ENCODE measurements at places on chromosomes 7 and 10.

- DNase-seq: no peak
Measured at GRCh38 chr10:867807-868206, 63.7 kb downstream of the LARP4B start.

GRCh38 chr7:124761164-124761715 is 4.4 kb downstream of the GPR37 start:
- no peak for DNase-seq

DNA sequence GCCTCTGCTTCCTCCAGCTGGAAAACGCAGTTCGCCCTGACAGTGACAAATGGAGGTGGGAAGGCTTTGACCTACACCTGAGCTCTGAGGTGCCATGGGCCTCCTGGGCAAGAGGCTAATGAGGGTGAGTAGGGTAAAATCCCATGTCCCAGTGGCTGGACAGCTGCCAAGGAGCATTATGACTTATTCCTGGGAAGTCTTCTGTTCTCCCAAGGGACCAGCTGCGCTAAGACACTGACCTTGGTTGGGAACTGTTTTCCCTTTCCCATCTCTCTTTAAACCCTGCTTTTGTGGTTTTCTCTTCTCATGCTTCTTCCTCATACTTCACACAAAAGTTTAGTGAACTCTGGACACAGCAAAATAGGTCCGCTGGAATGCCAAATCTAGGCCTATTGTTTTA is 72.6 kb downstream of the COPG2 start:
- DNase-seq: no peak

DNA sequence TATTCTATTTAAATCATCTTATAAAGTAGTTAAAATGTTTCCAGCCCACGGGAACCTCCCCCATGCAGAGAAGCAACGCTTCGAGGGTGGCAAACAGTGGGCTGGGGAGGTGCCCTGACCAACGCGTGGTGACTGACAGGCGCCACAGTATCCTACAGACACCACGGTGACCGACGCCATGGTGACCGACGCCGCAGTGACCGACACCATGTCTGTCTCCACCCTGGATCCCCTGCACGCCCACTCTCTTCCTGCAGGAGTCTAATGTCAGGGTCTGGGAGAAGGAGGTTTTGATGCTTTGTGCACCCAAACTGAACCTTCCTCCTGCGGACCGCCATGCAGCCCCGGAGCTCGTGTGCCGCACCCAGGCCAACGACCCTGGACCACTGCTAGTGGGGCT is 464.4 kb downstream of the PTPRN2 start:
- DNase-seq: no peak

GRCh38 chr7:99090771-99091542 is 53.0 kb downstream of the SMURF1 start:
- DNase-seq: no peak

- no peak for DNase-seq
Measured at GRCh38 chr10:26335574-26336093, 102.5 kb upstream of the APBB1IP start.

DNA sequence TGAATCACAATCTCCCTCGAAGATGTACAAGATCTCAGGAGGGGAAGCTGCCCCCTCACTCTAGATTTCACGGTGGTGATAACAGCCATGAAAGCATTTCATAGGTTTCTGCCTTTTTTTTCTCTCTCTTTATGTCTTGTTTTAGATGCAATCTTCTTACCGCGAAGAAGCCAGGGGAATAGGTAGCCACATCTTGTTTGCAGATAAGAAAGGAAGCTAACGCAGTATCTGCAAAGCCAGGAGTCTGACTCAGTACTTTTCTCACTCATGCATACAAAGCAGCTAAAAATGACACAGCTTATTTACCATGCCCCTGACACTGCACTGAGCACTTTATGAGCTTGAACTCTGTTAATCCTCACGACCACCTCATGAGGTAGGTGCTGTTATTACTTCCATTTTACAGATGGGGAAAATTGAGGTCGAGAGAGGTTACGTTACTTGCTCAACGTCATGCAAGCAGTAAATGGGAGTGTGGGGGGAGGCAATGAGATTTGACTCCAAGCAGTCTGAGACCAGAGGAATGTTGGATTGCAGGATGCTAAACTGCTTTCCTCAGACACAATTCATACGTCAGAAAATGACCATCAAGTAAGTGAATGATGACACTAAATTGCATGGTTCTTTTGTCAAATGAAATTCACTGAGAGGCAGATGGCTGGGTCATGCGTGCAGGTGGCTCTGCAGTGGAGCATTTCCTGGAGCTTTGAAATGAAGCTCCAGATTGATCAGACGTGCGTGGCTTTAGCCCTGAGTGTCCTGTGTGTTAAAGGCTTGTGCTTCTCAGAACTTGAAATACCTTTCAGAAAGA is 3.3 kb downstream of the MAP3K8 start:
- DNase-seq: no peak

DNA sequence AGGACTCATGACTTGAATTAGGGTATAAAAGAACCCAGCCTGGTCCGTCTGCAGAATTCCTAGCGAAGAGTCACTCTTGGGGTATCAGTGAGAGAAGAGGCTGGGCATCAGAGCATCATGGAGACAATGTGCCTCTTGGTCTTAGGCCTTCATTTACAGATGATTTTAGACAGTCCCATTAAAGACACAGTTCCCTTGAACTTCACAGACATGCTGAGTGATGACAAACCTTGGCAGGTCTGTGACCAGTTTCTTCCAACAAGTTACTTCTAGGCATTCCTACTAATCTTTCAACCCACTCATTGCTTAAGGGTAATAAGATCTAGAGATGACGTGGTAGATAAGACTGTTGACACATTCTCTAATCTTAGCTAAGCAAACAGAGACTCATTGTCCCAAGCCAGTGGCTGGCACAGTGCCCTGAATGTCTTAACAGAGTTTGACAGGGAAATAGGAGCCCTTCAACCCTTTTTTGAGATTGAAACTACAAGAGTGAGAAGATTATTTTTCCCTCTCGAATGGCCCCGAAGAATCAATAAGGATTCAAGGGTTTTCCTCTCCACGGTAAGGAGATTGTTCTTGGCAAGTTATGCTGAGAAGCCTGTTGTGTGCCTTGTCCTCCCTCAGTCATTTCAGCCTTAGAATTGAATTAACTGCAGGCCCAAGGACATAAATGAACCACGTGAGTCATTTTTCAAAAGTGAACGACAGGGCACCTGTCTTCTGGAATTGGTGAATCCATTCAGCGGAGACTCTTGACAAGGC is 281.1 kb downstream of the CCDC3 start:
- DNase-seq: no peak

GRCh38 chr7:23333671-23334246 is 34.6 kb downstream of the MALSU1 start:
- no peak for DNase-seq

- DNase-seq: no peak
Measured at GRCh38 chr10:17088118-17088806, 41.3 kb downstream of the CUBN start.

DNA sequence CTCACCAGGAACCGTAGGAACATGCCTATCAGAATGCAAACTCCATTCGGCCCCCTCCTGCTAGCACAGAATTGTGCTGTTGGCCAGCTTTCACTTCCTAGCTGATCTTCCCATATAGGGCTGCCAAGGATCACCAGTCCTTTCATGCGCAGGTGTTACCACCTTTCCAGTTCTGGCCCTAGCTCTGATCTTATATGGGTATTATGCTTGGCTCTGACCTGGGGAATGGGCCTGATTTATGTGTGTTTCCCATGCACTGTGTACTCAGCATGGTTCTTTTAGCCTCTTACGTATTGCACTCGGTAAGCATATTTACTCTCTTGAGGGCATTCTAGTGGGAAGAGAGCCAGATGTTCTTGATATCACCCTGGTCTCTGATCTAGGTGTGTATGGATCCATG is 11.1 kb downstream of the SLC35G1 start:
- DNase-seq: no peak

DNA sequence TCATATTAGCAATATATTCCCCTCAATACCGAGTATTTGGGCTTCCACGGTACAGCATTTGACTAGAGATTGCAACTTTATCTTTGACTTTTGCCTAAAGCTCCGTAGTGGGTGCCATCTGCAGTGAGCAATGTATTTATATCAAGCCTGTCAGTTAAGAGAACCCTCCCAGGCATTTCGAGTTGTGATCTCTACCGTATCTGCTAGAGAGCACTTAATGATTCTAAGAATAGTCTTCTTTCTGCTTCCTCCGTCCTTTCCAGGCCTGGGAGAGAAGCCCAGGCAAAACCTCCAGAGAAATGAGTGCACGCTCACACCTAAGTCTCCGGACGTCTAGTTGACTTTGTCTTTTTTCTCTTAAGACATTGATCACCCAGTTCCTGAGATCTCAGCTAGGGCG is 210.6 kb downstream of the KLF6 start:
- DNase-seq: no peak

DNA sequence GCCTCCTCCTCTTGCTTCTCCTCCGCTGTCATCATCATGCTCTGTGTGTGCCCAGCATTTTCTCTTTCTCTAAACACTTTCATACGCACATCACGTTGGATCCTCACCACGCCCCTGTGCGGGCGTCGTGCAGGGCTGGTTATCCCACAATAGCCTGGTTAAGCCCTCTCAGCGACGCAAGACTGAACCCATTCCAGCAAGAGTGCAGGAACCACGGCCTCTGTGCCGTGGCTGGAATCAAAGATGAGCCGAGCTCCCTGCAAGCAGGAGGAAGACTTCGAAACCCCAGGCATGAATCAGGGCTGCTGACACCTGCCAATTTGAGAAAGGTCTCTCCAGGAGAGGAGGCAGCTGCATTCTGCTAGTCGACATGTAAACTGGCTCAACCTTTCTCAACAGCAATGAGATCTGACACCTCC is 74.8 kb upstream of the FOXK1 start:
- no peak for DNase-seq

- DNase-seq: no peak
Measured at GRCh38 chr10:118816471-118817168, 61.9 kb upstream of the CACUL1 start.

GRCh38 chr10:89425000-89425399 is 10.6 kb downstream of the IFIT5 start:
- DNase-seq: no peak

Measured in activated CD8-positive, alpha-beta memory T cell treated with anti-CD3 and anti-CD28 coated beads for 1 hour (primary cell).